Stimulated activated CD8-positive, alpha-beta memory T cell treated with anti-CD3 and anti-CD28 coated beads, Interleukin-4, amount 100 ng/mL, for 1 hour (primary cell): ENCODE measurements at places on chromosomes 7 and 10.

DNA sequence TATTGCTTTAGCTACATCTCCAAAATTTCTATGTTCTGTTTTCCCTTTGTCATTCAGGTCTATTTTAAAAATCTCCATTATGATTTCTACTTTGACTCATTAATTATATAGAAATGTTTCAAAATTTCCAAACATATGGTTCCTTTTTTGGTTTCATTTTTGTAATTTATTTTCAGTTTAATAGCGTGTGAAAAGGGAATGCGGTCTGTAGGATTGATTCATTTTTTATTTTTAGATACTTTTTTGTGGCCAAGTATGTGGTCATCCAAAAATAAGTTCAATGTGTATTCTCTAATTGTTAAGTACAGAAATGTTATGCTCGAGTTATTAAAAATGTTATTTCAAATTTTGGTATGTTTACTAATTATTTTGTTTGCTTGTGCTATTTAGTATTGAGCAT is 72.5 kb upstream of the ANKRD1 start:
- no peak for DNase-seq

DNA sequence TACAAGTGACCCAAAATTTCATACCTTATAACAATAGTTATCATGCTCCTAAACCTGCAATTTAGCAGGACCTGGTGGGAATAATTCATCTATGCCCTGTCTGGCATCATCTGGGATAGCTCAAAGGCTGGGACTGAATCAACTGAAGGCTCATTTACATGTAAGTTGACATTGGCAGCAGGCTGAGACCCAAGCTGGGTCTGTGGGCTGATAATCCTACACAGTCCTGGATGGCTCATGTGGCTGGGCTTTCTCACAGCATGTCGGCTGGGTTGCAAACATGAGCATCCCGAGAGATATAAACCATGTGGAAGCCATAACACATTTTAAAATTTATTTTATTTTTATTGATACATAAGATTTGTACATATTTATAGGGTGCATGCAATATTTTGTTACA is 19.5 kb upstream of the ABCB5 start:
- DNase-seq, result no peak

DNA sequence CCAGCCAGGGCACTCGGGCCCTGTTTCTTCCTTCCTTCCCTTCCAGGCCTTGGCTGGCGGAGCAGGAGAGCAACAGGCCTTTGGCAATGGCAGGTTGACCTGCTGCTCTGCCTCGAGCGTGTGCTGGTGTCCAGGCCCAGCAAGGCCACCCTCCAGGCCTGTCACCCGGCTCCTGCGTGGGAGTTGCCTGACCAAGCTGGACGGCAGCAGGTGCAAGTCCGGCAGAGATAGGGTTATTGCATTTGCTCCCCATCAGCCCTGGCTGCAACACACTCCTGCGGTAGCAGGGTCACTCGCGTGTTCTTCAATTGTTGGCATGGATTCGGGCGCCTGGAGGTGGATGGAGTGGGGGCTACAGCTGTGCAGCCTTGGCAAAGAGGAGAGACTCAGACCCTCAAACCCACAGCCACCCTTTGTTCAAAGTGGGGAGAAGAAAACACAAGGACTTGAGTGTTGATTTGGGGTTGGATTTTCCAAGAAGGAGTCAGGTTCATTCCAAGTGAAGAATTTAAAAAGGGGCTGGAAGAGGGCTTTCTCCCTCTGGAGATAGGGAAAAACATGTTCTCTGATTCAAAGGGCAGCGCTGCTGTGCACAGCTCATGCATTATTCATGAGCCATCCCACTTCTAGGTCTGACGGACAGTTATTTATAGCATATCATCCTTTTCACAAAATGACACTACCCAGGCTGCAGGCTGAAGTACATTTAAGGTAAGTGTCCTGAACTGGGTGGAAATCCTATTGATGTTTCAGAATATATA is 64.2 kb upstream of the PITRM1 start:
- no peak for DNase-seq

DNA sequence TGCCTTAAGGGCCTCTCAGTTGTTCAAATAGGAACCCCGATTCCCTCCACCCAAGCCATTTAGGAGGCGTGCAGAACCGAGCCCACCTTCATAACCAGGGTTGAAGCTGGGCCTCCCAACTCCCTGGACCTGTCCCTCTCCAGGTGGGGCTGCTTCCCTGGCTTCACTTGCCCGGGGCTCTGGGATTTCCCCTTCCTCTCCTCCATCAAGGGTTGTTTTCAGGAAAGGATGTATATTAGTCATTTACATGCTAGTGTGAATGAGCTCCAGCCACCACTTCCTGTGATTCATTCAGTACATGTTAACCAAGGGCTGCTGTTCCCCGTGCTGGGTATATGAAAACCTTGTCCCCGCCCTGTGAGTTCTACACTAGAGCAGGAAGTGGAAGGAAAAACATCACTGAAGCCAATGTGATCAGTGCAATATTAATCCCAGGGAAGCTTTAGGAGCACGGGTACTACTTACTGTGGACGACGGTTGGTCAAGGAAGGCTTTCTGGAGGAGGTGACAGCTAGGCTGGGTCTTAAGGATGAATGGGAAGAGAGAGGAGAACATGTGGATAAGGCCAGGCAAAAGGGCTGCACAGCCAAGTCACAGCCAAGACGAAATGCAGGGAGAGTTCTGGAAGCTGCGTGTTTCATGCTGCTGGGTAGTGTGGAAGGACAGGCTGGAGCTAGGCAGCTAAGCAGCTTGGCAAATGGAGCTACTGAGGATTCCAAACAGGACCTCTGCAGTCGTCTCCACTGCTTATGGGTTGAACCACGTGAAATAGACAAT is 150.1 kb upstream of the SHH start:
- DNase-seq, result no peak

DNA sequence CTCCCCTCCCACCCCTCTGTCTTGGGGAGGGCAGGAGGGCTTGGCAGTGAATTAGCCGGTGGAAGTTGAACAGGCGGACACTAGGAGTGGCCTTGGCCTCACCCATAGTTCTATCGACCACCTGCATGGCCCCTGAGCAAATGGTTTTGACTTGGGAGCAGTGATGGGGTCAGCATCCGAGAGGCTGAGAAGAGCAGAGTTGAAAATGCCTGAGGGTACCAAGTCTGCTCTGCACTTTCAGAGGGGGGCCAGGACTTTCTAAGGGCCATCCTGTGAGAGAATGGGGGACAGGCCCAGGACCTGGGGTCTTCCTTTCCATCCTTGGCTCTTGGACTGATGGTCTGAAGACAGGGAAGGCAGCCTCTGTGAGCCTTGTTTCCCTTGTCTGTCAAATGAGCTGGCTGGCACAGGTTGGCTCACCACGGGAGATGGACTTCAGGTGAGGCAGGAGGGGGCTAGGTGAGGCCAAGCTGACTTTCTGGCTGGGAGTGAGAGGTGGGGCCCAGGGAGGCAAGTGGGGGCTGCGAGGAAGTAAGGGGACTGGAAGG is 29.4 kb downstream of the CDH23 start:
- no peak for DNase-seq

DNA sequence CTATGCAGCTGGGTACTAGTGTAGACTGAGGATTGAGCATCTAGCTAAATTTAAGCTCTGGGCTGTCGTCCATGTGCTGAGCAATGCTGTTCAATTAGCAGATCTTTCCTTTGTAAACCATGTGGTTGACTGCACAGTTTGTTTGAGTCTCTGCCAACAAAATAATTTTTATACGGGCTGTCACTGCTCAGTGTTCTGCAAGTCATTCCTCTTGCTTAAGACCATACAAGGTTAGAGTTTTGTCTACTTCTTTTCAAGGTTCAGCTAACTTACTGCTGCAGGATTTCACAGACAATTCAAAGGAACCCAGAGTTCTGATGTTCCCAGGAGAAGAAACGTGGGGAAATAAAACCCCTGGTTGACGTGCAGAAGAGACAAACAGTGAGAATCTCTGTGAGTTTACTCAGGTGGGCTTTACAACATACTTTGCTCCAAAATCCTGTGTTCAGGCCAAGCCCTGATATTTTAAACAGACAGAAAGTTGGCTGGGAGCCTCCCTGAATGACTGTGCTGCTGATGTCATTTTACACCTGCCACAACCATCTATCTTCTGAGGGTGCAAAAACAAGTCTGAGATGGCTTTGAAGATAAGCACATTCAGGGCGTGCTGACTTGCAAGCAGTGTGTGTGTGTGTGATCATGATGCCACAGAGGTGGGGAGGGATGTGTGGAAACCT is 177.1 kb upstream of the SVIL start:
- no peak for DNase-seq

- DNase-seq, result no peak
Measured at GRCh38 chr7:27171637-27172314, 2.3 kb downstream of the HOXA10 start.

GRCh38 chr7:16594061-16594460 is 51.5 kb downstream of the ANKMY2 start:
- no peak for DNase-seq

- DNase-seq, result no peak
Measured at GRCh38 chr10:96619796-96620773, 33.3 kb upstream of the TM9SF3 start.

DNA sequence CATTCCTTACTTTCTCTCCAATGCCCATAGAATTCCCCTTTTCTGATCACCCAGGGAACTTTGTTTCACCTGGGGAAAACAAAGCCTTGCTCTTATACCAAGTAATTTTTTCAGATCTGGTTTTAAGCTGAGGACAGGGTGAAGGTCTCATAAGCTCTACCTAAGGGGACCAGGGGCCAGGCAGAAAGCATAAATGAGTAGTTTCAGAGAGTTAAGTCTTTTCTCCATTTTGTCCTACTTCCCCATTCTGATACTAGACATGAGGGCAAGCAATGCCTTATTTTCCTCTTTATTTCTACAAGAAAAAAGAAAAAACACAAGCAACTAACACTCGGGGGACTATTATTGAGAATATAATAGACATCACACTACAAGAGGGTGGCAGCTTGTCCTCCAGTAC is 2.9 kb downstream of the AKR1D1 start:
- no peak for DNase-seq

- no peak for DNase-seq
Measured at GRCh38 chr7:116173051-116174028, 37.0 kb upstream of the TES start.

DNA sequence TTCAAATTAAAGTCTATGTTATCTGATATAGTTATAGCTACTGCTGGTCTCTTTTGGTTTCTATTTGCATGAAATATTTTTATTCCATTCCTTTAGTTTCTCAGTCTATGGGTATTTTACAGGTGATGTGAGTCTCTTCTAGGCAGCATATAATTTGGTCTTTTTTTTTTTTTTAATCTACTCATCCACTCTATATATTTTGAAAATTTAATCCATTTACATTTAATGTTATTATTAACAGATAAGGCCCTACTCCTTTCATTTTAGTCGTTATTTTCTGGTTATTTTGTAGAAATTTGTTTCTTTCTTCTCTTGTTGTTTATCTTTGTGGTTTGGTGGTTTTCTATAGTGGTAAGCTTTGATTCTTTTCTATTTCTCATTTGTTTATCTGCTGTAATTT is 58.8 kb downstream of the MALRD1 start:
- DNase-seq, result no peak

DNA sequence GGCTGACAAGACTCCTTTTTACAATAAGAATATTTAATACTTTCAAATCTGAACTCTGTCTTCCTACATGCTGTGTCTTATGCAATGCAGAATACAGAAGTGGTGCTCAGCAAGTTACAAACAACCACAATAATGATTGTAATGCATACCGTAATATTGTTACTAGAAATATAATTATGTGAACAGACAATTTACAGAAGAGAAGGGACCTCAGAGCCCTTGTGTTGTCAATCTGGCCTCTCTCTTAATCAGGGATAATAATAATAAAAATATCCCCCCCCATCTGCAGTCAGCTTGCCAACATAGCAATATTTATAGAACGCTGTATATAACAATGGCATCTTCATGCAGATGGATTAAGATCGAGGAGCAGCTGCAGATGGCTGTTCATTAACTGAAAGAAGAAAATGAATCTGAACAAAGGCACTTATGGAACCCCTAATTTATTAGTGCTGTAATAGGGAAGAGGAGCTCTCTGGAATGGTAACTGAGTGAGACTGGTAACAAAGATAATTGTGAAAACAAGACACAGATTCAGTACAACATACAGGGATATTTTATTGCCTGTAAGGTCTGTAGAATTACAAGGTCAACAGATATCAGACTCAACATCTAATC is 106.3 kb downstream of the TMEM26 start:
- no peak for DNase-seq
